ENCODE measurements at places on chromosomes 2 and 18.

DNA sequence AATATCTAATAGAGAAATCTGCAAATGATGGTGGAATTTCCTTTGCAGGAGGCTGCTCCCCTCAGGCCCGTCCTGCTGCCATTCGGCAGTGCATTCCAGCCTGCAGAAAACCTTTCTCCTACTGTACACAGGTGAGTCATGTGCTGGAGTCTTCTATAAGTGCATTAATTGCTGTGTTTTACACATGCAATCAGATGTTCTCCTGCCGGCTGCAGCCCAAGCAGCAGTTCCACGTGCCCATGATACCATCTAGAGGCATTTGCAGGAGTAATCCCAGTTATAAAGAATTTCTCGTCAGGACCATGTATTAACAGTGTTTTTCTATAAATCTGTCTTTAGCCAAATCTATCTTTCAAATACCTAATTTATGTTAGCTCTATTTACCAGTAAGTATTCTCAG lies 304.7 kb upstream of the HNMT start:
- no peak for DNase-seq

GRCh38 chr2:134220344-134220974 lies 33.4 kb upstream of the MGAT5 start:
- no peak for DNase-seq

- no peak for DNase-seq
Measured at GRCh38 chr2:184504252-184504651, 94.1 kb upstream of the ZNF804A start.

DNA sequence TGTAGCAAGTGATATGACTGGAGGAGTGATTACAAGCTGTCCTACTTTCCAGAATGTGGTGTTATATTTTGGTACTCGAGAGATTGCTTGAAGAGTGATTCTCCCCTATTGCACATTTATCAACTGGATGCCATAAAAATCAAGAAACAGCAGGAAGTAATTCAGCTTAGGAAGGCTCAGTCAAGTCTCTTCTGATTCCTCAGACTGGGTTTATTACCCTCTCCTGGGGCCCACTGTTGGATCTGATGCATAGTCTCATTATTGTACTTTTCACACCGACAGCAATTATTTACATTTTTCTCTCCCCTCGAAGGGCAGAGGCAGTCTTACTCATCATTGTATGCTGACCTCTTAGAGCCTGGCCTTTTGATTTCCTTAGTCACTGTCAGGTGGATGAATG lies 9.3 kb downstream of the NOSTRIN start:
- DNase-seq: no peak

All from AG08396 (cell line).